NCI-H1048 (cell line): ENCODE measurements at places on chromosomes 13 and 19.

- no peak for DNase-seq
These were observed 18.6 kb downstream of the DEDD2 start for GRCh38 chr19:42198676-42199439.

DNA sequence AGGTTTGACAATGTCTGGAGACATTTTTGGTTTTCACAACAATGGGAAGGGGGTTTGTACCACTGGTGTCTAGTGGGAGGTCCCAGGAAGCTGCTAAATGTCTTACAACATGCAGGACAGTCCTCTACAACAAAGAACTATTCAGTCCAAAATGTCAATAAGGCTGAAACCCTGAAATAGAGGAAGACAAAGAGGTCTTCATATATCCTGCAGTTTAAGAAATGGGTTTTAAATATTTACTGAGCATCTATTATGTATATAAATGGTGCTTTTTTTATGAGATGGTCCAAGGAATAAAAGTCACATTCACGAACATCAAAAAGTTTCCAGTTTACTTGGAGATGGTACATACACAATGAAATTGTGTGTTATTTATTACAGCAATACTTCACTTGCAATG is 107.3 kb downstream of the AKAP11 start:
- DNase-seq = no peak

- DNase-seq = no peak
These were observed 392.4 kb downstream of the DCT start for GRCh38 chr13:94087100-94087499.

GRCh38 chr13:34391076-34391475 is 551.0 kb upstream of the NBEA start:
- DNase-seq = no peak

- DNase-seq = no peak
These were observed 258.7 kb upstream of the GPC6 start for GRCh38 chr13:92967923-92968322.

GRCh38 chr19:489418-490196 is 6.7 kb upstream of the MADCAM1 start:
- no peak for DNase-seq

DNA sequence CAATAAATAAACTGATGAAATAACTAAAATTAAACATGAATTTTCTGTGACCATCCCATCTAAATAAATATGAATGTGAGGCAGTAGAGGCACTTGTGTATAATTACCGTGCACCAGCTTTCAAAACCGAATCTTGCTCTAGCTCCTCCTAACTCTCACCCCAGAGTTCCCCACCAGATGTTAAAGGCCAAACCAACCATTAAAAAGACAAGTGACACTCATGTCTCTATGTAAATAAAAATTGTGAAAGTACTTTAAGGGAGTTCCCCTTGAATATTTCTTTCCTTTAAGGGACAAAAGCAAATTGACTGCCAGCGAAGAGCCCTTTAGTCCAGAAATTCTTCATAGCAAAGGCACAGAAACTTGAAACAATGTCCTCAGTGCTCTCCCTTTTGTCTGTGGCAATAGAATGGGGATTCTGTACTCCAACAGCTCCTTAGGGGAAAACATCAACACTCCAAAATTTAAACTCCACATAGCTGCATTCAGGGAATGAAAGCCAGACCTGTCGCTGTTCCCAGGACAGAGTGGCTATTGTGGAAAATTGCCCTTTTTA is 101.7 kb upstream of the SOX21 start:
- DNase-seq = no peak

DNA sequence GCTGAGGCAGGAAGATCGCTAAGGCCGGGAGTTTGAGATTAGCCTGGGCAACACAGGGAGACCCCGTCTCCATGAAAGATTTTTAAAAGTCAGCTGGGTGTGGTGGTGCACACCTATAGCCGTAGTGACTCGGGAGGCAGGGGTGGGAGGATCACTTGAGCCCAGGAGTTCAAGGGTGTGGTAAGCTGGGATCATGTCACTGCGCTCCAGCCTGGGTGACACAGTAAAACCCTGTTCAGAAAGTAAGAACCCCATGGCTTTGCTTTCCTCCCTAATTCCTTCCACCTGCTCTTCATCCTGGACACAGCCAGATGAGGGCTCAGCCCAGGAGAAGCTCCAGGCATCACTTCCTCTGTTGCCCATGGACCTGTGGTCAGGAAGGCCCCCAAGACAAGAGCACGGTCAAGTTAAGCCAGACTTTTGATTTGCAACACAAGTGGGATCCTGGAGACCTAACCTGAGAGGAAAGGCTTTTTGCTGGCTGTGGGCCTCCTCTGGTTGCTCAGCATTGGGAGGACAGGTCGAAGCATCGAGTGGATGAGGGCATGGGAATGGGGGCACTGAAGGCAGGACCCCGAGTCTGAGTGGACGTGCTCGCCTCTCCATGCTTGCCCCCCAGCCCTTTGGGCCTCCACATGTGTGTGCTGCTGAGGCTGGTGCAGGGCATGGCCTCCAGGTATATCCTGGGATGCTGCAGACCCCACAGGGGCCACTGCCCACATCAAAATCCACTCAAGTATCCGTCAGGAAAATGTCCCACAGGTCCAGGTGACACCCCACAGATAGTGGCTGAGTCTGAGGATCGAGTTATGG is 25.4 kb downstream of the TUBA3C start:
- no peak for DNase-seq

GRCh38 chr13:28355046-28355821 is 139.7 kb downstream of the FLT1 start:
- no peak for DNase-seq

- DNase-seq = no peak
These were observed 3.1 kb upstream of the TMEM86B start for GRCh38 chr19:55231391-55232285.
